Eye (tissue), 1 donor: ENCODE measurements at places on chromosomes 2 and 18.

- DNase-seq = no peak
Observed at GRCh38 chr2:15378148-15378908, 182.8 kb downstream of the NBAS start.

- no peak for DNase-seq
Observed at GRCh38 chr2:23803965-23804542, 122.9 kb downstream of the ATAD2B start.

DNA sequence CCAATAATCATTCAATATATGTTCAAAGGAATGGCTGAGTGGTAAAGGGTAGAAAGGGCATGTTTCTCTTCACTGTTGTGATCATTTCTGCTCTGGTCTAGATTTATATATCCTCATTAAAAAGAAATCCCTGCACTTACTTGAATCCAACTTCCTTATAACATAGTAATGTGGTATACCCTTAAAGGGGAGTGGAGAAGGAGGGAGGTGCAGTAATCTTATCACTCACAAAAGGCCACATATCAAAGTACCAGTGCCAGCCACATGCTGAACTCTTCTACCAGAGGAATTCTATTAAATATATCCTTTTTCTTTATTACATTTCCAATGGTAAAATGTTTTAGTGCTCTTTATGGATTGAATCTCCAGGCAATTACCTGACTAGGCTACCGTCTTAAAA lies 3.3 kb downstream of the KATNAL2 start:
- DNase-seq = no peak

- DNase-seq = no peak
Observed at GRCh38 chr18:21664069-21664468, 40.5 kb downstream of the ABHD3 start.

GRCh38 chr2:88560619-88561307 lies 66.5 kb downstream of the EIF2AK3 start:
- DNase-seq = no peak

DNA sequence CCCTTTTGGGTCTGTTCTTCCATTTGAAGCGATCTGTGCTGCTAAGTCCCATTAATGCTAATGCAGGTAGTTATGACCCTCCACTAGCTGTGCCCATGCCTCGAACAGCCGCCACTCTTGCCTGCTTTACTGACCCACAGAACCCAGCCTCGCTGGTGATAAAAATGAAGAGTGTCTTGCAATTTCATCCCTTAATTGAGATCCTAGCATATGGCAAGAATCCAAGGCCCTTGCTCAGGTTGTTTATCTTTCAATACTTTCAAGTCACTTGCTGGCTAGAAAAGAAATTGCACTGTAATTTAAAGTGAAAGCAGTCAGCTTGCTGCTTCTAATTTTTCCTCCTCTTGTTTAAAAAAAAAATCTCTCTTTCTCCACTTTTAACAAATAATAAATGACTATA lies 73.6 kb downstream of the ZNF521 start:
- no peak for DNase-seq

DNA sequence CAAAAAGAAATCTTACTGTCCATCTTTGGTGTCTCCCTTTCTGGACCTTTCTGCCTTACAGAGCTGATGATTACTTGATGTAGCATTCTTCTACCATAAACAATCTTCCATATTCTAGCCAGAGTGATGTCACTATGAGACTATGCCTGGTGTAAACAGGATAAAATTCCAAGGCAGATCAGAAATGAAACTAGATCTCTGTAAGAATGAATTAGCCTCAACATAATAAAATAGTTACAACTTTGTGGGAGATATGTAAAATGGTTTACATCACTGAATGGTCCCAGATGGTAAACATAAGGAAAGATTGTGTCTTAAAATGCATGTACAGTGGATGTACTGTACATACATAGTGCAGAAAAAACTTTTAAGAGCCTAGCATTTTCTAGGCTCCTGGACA lies 112.3 kb upstream of the ZNF521 start:
- peak; percentile 51 for DNase-seq

GRCh38 chr2:162574615-162575452 lies 230.9 kb downstream of the GCA start:
- no peak for DNase-seq

DNA sequence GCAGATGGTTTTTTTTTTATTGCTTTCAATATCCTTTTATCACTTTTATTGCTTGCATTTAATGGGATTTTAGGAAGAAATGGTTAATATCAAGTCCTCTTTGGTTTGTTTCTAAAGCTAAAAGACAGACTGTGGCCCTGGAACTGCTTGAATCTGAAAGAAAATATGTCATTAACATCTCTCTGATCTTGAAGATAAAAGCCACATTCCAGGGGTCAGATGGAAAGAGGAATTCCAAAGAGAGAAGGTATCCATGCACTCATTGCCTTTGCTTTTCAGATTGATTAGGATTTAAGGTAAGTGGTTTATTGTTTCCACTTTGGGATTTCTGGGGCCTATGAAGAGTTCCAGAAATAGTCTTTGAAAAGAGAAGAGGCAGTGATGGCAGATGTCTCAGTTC lies 54.1 kb downstream of the ARHGEF33 start:
- DNase-seq = no peak

DNA sequence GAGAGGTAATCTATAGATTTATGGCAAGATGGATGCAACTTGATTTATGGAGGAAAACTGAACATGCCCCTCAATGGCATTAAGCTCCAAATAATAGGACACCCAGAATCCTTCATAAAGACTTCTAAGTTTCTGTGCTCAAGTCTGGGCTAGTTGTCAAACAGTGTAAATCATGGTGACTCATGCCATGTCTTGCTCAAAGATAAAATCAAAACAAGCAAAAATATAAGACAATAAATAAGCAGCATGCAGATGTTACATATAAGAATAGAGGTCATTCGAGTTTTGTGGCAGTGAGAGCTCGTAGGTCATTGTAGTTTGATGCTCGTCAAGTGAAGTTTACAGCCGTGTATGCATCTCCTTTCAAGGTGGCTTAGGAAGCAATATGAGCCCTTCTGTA lies 403.2 kb downstream of the THSD7B start:
- DNase-seq = no peak

DNA sequence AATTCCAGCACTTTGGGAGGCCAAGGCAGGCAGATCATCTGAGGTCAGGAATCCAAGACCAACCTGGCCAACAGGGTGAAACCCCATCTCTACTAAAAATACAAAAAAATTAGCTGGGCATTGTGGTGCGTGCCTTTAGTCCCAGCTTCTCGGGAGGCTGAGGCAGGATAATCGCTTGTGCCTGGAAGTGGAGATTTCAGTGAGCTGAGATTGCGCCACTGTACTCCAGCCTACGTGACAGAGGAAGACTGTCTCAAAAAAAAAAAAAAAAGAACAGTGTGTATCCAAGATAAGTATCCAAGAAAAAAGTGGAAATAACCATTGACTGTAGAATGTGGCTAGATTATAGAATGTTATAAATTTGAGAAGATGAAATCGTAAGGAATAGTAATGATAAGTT lies 142.1 kb downstream of the FAM124B start:
- DNase-seq = no peak
